ENCODE measurements at places on chromosomes 2 and 18.

GRCh38 chr2:257429-257828 lies 6.4 kb downstream of the SH3YL1 start:
- DNase-seq: no peak

DNA sequence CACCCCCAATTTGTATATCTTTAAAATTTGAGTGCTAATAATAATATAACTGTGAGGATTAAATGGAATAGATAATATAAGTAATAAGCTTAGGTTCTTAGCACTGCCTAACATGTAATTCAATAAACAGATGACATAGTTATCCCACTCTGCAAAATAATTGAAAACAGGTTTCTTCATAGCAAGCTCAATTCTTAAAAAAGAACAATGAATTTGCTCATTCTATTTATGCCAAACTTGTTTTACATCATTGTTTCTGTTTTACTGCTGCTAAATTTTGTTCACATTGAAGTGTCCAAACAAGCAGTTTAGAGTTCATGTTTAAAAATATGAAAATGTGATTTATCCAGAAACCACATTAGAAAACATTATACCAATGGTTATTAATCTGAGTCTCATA lies 217.0 kb downstream of the MBD5 start:
- no peak for DNase-seq

DNA sequence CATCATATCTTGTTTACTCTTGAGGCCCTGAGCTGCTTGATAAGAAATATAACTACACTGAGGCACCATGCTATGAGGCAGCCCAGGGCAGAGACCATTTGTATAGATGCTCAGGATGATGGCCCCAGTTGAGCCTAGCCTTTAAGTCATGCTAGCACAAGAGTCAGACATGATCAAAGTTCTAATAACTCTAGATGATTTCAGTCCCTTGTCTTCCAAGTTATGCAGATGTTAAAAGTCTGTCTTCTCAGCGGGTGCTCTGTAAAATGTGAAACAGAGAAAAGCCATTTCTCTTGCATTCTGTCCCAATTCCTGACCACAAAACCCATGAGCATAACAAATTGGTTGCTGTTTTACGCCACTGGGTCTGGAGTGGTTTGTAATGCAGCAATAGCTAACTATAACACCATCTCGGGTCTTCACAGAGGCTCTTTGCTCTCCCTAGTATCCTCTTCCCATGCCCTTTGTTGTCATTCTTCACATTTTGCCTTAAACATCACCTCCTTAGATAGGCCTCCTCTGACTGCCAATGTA lies 49.6 kb downstream of the NXPH2 start:
- no peak for DNase-seq

- DNase-seq: no peak
Measured at GRCh38 chr2:231918501-231919330, 7.5 kb downstream of the NPPC start.

- DNase-seq: no peak
Measured at GRCh38 chr2:43269074-43269572, 42.7 kb upstream of the ZFP36L2 start.

GRCh38 chr18:35577045-35577848 lies 4.3 kb upstream of the GALNT1 start:
- no peak for DNase-seq

- DNase-seq: no peak
Measured at GRCh38 chr2:85748985-85749875, 4.6 kb upstream of the ATOH8 start.

- DNase-seq: no peak
Measured at GRCh38 chr2:18123211-18123570, 244.7 kb downstream of the KCNS3 start.

- DNase-seq: no peak
Measured at GRCh38 chr2:110852051-110852450, 119.7 kb downstream of the ACOXL start.

DNA sequence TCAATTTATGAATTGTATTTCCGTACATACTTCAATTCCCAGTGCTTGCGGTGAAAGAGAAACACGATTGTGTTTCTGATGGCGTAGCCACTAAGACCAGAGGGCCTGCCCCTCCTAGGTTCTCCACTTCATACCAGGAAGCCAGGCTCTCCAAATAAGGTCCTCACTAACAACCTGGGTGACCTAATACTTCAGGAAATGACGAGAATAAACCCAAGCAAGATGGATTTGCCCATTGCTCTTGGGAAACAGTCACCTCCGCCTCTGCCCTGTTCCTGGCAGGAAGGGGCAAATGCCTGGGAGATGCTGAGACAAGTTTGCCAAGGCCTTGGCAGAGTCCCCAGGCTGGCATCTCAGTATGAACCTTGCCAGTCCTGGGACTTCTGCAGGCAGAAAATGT lies 41.8 kb downstream of the TTC32 start:
- no peak for DNase-seq
